Stimulated activated CD8-positive, alpha-beta memory T cell treated with anti-CD3 and anti-CD28 coated beads, Interleukin-7, amount 100 ng/mL, for 1 hour (primary cell): ENCODE measurements at places on chromosomes 3 and 15.

GRCh38 chr3:52314489-52314888 is 1.6 kb upstream of the DNAH1 start:
- no peak for DNase-seq

DNA sequence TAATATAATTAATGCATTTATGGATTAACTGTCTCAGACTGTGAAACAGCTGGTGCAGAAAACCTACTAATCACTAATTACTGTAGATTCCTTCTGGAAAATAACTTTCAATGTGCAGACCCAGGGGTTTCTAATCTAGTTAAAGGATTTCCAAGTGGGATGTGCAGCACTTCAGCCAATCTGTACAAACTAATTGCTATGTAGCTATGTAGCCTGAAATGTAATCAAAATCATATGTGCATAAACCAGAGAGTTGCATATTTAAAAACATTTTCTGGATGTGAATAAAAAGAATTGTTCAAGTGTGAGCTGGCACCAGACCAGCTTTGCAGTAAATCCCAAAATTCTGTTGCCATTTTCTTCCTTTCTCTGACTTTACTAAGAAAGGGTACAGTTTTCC is 127.5 kb upstream of the CD96 start:
- no peak for DNase-seq

DNA sequence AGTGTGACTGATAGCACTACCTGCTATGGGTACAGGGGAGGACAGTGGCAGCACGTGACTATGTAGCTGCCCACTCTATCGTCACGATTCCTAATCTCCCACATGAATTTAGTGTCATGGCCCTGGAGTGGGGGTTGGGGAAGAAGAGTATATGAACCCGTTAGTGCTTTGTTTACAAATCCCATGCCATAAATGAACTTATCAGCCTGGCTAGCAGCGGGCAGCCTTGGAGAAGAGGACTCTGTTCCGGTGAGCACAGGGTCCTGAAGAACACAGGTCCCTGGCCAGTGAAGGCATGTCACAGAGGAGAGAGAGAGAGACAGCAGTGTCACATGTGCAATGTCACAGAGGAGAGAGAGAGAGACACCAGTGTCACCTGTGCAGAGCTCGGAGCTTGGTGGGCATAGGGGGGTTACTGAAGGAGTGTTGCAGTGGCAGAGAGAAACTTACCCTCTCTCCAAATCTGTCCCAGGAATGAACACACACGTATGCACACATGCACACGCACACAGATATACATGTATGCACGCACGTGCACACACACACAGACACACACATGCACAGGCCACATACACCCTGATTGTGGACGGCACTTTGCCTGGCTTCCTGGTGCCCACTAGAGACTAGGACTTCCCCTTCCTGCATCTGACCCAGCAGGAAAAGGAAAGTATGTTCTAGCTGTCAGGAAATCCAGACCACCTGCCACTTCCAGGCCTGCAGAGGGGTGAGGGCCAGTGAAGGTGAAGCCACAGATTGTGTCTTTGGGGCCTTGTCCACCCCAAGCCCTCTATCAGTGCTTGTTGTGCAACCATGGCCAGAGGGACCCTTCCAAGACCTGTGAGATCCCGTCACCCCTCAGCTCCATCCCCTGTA is 26.3 kb downstream of the ITGA11 start:
- no peak for DNase-seq

DNA sequence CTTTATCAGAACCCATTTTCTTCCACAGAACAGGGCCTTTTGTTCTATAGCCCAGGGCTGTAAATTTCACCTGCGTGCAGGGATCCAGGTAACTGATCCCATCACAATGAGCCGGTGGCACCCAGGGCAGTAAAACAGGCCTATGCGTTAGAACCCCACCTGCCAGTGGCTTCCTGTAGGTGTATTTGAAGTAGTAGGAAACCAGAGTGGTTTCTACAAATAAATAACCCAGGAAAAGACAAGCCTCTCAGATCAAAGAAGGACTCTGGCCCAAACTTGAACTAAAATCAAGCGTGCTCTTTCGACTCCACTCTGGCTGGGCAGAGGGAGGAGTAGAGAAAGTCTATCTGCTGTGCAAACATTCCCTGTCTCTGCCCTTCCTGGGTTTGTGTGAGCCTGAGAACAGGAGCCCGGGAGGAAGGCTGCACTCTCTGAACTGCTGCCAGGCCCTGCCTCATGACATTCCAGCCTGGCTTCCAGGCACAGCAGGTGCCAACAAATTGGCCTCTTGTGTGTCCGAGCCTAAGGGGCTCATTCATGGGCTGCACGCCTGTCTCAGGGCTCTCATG is 77.7 kb downstream of the CEMIP start:
- DNase-seq = no peak

GRCh38 chr3:53300826-53301225 is 45.0 kb upstream of the TKT start:
- no peak for DNase-seq

DNA sequence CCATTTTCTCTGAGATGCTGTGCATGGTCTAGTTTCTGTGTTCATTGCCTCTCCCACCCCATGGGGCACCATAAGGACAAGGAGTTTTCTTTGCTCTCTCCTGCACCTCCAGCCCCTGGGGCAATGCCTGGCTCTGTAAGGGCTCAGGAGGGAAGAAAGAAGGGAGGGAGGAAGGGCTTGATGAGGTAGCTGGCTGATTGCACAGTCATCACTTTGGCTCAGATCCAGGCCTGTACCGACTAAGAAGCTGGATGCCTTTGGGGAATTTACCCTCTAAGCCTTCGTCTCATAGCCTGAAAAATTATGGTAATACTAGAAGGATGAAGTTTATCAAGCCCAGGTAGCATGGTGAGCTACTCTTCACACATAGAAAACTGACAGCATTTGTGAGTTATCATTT is 382.9 kb downstream of the GABRG3 start:
- no peak for DNase-seq

- DNase-seq = no peak
These were observed 62.0 kb upstream of the SLC2A2 start for GRCh38 chr3:171088496-171088895.

DNA sequence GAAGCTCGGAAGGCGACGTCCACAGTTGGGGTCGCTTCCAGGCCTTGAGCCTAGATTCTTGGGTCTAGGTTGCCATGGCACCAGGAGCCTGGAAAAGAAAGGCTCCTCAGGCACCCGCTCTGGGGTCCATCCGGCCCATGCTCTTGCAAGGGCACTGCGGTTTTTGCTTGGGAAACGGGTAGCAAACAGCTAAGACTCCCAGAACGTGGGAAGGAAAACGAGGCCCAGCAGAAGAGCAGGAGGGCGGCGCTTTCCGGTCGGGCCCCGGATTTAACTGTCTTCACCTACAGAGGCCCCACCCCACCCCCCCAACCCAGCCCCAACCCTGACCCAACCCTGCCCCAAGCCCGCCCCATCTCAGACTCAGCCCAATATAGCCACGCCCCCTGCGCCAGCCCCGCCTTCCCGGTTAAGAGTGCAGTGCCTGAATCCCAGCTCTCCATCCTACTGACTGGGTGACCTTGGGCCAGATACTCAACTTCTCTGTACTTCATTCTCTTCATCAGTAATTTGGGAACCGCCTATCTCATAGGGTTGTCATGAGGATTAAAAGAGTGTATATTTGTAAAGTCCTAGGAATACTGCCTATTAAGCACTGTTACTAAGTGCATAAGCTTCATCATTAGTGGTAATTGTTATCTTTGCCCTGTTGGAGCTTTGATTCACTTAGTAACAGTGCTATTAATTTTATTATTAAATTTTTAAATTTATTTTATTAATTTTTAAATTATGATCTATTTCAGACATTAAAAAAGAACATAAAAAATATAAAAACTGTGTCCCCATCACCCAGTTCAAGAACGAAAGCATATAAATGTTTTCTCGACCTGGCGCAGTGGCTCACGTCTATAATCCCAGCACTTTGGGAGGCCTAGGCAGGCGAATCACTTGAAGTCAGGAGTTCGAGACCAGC is 28.4 kb upstream of the SMAD6 start:
- no peak for DNase-seq
